Right cardiac atrium (tissue), 5 donors: ENCODE measurements at places on chromosomes 12 and 14. TPM values are rescaled to one million over a fixed set of nuclear protein-coding genes. Genes with fewer than 3 reads are reported as not detected.

Gene ADAM21
- 0.29 TPM for polyA plus RNA-seq

Gene ART4
- polyA plus RNA-seq, result 6.8 TPM

Gene PTHLH
- polyA plus RNA-seq, result 1.3 TPM

Gene MBIP
- 12.4 TPM for polyA plus RNA-seq

Gene BCL2L14
- not detected for polyA plus RNA-seq

DNA sequence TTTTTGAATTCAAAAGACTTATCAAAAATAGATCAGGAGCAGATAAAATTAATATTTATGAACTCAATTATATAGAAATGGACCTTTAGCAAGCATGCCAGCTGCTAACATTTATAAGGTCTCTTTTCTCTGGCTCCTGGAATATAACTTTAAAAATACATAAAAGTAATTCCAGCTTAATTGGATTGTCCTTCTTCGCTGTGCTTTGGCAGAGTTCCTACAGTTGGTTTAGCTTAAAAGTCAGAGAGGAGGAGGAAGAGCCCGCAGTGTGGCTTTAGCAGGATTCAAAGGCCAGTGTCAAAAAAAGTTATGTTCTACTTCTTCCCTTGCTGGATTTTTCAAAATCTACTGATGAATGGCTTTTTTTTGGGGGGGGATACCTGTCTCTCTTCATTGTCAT, 1484.9 kb upstream of the TMEM132C start:
- no peak for DNase-seq

- DNase-seq, result no peak
Measured at GRCh38 chr14:51806026-51807023, 54.1 kb upstream of the GNG2 start.

DNA sequence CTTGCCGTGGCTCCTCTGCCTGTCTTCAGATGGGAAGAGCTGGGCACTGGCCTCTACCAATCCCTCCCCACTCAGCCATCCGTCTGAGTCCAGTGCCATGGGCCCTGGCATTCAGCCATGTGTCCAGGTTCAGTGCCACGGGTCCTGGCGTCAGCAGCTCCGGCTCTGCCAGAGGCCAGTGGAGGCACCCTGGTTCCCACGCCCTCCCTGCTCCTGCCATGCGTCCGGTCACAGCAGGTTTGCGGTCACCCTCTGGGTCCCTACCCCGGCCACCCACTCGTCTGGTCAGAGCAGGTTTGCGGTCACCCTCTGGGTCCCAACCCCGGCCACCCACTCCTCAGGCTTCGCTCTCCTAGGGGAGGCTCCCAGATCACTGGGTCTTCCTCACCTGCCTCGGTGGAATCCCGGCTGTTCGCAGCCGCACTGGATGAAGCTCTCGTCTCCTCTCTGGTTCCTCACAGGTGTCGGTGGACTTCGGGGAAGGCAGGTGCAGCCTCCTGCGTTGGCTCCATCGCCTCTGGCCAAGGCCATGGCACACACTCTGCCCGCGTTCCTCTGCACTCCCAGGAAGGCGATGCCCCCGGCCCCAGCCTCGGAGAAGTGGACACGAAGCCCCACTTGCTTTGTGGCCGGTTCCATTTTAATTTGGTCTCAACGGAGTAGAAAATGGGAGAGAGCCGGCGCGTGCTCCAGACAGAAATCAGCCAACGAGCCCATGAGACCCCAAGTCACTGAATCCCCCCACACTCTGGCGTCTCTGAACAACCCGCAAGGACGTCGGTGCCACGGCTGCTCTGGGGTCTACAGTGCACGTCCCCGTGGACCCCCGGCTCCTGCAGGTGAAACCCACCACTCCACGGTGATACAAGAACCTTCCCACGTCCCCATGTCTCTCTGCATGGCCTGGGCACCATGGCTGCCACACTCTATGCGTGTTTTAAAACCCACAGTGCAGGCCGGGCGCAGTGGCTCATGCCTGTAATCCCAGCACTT, 47.8 kb upstream of the FBRSL1 start:
- DNase-seq, result peak; percentile 46

- no peak for DNase-seq
Measured at GRCh38 chr12:131606218-131606901, 104.5 kb upstream of the SFSWAP start.

DNA sequence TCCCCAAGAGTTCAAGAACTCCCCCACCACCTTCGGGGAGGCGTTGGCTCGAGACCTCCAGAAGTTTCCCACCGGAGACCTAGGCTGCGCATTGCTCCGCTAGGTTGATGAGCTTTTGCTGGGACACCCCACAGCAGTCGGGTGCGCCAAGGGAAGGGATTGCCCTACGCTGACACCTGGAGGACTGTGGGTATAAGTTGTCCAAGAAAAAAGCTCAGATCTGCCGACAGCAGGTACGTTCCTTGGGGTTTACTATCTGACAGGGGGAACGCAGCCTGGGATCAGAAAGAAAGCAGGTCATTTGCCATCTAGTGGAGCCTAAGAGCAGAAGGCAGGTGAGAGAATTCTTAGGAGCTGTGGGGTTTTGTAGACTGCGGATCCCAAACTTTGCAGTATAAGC, 98.8 kb downstream of the FRMD6 start:
- DNase-seq, result no peak

GRCh38 chr12:115201966-115202365, 518.0 kb upstream of the TBX3 start:
- DNase-seq, result no peak

DNA sequence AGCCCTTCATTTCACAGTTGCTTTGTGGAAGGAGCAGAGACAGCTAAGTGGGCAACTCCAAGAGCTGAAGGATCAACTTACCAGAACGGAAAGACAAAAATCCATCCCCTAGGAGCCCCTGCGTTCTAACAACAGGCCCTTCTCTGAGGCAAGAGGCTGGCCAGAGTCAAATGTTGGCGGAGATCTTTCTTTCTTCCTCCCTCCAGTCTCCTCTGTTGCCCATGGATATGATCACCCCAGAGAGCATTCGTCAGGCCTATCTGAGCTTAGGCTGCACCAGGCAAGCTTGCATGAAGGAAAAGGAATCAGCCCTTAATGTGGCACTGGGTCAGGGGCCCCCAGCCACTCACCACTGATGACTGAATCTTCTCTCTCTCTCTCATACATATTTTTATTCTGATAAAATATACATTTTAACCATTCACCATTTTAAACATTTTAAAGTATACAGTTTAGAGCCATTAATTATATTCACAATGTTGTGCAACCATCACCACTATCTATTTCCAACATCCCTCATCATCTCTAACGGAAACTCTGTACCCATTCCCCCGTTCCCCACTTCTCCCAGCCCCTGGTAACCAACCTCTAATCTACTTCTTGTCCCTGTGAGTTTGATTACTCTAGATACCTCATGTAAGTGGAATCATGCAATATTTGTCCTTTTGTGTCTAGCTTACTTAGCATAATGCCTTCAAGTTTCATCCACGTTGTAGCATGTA, 52.9 kb upstream of the CCND2 start:
- DNase-seq, result no peak

DNA sequence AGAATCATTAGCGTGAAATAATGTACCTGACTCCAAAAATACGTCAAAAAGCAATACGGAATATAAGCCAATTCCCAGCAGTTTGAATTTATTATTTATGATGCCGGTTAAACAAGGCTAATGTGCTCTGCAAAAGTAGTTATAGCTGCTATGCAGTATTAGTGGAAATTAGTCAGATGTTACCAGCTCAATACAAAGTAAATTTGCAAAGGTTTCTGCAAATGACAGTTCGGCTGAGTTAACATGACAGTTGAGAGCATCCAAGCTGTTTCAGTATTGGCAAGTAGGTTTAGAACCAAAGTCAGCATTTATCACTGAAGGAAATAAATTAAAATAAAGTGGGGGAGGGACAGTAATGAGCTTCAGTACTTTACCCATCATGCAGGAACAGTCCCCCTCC, 1665.8 kb upstream of the FLRT2 start:
- DNase-seq, result no peak

- no peak for DNase-seq
Measured at GRCh38 chr14:104321802-104322130, 183.4 kb downstream of the KIF26A start.

DNA sequence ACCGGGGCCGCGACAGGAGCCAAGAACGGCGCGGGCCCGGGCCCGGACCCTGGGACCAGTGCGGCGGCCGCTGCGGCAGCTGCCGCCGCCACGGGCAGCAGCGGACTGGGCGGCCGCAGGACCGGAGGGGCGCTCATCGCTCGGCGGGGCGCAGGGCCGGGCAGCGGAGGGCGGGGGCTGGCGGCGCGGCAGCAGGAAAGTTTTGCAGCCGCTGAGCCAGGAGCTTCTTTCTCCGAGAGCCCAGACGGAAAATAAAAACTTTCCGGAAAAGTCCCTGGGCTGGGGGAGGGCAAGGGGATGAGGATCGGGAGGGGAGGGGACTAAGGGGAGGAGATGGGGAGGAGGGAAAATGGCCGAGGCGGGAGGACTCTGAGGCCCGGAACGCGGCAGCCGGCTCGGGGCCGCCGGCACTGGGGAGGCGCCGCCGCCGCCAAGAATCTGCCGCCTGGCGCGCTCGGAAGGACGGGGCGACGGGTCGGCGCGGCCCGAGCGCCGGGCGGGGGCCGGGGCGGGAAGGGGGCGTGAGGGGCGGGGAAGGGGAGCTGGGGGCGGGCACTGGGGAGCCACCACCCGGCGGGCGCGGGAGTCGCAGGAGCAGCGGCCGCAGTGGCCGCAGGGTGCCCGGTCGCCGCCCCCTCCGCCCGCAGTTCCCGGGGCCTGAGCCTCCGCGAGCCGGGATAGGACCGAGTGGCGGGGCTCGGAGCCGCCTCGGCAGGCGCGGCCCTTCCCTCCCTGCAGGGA, at the start of gene PRKD1:
PRKD1 (minus strand) TSS at position 472 of the 741 bp plus-strand sequence.
- peak; percentile 89 for DNase-seq

DNA sequence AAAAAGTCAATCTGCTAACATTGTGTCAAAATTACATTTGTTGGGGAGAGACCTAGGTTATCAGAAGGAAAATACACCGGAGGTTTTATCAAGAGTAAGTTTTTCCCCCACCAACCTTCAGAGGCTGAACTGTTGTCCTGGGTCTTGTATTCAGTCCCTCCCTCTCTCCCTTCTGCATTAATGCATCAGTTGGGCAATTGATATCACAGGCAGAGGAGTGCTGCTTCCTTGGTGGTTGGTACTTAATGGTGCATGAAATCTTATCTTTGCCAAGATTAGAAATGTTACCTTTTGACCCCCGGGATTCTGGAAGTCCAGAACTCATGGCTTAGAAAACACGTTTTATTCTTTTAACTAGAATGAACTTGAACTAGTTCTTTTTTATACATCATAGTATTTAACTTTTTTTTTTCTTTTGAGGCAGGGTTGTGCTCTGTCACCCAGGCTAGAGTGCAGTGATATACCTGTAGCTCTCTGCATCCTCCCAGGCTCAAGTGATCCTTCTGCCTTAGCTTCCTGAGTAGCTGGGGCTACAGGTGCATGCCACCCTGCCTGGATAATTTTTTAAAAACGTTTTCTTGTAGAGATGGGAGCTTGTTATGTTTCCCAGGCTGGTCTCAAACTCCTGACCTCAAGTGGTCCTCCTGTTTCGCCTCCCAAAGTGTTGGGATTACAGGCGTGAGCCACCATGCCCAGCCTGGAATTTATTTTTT, 4.9 kb downstream of the PCBP2 start:
- DNase-seq, result no peak

DNA sequence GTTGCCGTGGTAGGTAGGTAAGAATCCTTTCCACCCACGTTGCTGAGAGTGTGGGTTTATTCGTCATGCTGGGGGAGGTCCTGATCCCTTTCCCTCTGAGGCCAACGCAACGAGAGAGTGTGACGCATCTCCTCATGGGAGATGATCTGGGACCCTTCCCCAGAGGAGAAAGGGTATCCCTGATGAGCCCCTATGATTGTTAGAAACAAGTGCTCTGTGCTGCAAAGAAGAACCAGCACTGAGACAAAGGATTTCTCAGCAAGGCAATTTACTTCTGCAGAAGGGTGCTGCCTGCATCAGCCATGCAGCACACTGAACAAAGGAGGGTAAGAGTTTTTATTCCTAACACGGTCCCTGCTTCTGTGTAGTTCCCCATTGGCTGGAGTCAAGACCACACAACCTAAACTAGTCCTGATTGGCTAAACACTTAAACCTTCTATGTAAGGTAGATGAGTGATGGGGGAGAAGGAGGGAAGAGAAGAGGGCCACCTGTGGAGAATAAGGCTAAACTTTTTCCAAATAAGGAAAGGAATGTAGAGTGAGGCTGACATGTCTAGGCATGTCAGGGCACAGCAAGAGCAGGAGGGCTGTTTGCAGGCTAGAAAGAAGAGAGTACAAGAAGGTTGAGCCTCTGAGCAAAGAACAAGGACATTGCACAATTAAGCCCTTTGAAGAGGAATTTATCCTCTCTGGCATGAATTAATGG, 21.3 kb downstream of the CLEC2A start:
- DNase-seq, result no peak

- DNase-seq, result peak; percentile 69
Measured at GRCh38 chr12:53064613-53065436, 14.4 kb downstream of the SPRYD3 start.

- DNase-seq, result no peak
Measured at GRCh38 chr14:50399251-50400032, 2.8 kb upstream of the CDKL1 start.

DNA sequence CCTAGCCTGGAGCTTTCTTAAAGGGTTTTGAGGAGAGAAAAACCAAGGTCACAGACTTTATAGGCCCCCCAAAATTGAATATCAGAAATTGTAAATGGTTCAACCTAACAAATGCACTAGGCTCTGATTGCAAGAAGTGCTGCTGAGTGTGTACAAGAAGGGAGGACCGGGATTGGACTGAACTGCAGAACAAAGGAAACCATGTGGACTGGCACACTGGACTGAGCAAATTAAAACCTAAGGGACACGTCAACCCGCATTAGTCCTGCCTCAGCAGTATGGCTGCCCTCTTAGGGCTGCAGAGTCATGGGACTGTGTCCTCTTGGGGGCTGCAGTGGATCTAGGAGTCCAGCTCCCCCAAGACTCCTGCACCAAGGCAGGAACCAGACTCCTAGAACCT, 842 bp upstream of the CISTR start:
- DNase-seq, result no peak

DNA sequence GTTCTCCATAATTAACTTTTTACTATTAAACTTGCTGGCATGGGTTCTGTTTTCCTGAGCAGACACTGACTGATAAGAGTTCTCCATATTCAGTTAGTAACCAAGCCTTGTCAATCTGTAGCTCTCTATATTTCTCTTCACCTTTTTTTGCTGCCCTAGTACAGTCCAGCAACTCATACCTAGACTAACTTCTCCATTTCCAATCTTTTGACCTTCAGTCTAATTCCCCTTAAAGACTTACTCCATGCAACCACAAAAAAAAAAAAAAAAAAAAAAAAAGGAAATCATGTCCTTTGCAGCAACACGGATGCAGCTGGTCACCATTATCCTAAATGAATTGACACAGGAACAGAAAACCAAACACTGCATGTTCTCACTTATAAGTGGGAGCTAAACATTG, 125.7 kb upstream of the KRAS start:
- DNase-seq, result no peak

GRCh38 chr14:59406454-59407245, 58.5 kb downstream of the GPR135 start:
- DNase-seq, result no peak
